ENCODE measurements at places on chromosomes 1 and 21.

- peak; percentile 36 for DNase-seq
Observed at GRCh38 chr1:34057347-34058130, 107.5 kb downstream of the CSMD2 start.

- DNase-seq = no peak
Observed at GRCh38 chr1:41995441-41996130, 76.9 kb upstream of the HIVEP3 start.

DNA sequence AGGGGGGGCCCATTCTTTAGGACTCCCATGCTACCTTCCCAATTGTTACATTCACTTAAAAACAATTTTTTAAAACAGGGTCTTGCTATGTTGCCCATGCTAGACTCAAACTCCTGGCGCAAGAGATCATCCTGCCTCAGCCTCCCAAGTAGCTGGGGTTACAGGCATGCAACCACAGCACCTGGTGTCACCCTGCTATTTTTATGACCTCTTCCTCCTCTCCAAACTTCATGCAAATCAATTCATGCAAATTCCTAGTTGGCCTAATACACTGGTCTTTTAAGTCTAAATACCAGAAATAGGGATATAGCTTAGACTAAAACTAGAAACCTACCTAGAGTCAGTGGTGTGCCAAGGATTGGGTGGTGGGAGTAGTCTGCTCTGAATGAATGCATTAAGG lies 30.1 kb downstream of the CDKN2C start:
- no peak for DNase-seq

DNA sequence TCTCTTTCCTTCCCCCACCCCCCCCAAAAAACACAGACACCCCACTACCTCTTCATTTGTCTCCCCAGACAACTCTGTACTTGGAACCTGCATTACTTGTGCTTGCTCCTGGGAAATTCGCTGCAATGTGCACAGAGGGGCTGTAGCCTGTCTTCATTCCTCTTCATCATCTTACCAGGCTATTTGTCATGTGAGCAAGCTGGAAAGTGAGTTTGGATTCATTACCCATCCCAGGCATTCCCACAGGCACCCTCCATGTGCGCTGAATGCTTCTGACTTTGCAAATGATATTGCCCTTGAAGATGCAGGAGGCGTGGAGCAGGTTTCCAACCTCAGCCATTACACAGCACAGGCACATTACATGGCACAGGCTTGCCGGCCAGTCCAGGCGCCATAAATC lies 494.9 kb downstream of the KIF26B start:
- DNase-seq = no peak

DNA sequence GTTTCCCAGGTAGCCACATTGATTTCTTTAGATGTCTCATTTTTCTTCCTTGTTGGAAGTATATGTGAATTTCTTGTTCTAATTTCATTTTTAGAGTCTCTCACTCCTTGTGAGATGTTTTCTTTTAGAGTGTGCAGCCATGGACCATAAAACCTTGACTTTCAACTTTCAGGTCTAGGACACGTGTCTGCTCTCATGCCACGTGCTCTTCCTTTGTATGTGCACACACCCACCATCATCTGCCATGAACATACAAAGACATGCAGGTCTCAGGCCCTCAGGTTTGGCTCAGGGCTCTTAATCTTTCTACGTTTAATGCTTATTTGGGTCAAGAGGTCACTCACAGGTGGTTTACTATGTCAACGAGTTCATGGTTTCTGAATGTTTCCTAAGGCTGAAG lies 70.6 kb downstream of the DDX20 start:
- no peak for DNase-seq

- DNase-seq = no peak
Observed at GRCh38 chr1:182740120-182740519, 49.5 kb upstream of the NPL start.

DNA sequence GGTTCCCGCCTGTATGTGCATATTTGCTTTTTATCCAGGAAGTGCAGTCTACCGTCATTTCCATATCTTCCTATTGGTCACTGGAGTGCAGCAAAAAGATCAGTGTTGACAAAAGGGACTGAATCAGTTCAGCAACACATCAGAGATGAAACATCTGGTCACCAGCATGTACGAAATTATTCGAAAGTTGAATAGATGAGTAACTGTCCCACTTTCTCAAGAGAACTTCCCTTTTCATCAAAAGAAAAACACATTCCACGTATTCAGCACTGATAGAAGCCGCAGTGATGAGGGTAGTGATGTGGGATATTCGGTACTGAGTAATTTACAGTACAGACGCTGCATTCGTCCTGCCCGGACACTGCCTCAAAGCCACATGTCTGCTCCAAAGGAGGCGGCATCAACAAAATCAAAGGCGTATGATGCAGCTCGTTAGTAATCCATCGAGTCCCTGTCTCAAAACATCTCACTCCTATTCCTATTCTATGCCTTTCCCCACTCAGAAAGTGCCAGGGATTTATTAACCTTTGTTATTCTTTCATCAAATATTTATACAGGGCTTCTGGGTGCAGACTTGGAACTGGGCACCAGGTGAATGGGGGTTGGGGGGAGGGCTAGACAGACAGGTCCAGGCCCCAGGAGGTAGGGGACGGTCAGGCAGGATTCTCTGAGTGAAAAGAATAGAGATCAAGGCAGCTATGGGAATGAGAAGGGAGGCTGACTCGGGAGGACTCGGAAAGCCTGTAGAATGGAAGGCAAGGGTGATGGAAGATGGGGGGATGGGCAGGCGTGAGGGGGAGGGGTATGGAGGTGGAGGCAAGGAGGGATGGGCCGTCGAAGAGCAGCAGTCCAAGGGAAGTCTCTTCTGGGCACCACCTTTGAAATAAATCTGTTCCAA lies 79.5 kb upstream of the SLC45A1 start:
- DNase-seq = no peak

DNA sequence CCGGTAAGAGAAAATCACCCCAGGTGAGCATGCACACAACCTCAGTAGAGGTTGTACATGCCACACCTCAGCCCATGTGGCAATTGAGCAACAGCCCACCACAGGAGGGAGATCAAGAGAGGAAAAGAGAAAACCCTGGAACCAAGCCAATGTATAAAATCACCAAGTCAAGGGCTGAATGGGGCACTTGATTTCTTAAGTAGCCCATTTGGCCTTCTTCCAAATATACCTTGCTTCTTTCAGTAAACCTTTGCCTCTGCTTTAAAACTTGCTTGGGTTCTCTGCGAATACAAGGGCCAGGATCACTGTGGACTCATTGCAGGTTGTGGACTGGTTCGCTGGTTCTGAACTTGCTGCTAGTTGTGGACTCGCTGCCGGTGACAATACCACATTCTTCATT lies 1814.0 kb downstream of the PLA2G4A start:
- DNase-seq = no peak

GRCh38 chr1:40784141-40784770 lies 669 bp downstream of the KCNQ4 start:
- peak; percentile 55 for DNase-seq
